ENCODE measurements at places on chromosomes 4 and X. TPM values are rescaled to one million over a fixed set of nuclear protein-coding genes. Genes with fewer than 3 reads are reported as not detected.

- DNase-seq: peak; percentile 40
Measured at GRCh38 chr4:76306882-76307659, 538 bp downstream of the STBD1 start.

The CNKSR2 gene
- 28.0 TPM for total RNA-seq

The SCOC gene
- 95.6 TPM for total RNA-seq

GRCh38 chr4:165489786-165490185, 111.0 kb downstream of the CPE start:
- no peak for DNase-seq

GRCh38 chr4:41052287-41052686, 162.1 kb downstream of the APBB2 start:
- no peak for DNase-seq

DNA sequence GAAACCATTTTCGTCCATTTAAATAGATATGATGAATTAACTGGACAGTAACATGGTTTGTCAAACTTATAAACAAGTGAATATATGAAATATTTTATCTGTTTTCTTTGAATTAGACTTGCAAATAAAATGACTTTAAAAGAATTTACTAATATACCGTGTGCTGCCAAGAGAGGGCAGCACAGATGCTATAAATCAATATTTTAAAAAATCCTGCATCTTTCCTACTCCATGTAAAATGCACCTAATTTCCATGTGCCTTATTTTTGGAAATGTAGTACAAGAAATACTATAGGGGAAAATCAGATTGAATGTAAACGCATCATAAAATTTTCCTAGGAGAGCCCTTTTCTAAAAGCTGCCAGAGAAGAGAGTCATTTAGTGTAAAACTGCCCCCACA, 62.2 kb downstream of the PRKX start:
- DNase-seq: no peak

The ABLIM2 gene
- total RNA-seq: 7.5 TPM

DNA sequence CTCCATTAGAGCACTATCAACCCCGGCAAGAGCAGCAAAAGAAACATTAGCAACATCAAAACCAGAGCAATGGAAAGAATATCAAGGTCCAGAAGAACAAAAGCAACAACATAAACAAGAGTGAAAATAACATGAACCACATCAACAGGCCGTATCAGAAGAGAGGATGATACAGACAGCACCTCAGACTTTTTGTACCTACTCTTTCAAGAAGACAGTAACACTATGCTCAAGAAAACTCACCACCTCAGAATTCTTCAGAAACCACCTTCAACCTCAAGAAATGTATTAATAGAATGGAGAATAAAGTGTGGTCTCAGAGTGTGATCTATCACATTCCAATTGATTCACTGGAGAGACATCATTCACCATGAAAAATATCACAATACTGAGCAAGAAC, 46.5 kb downstream of the VSIG4 start:
- DNase-seq: no peak

The SLC10A4 gene
- total RNA-seq: 2.7 TPM

GRCh38 chr4:124640022-124640730, 72.4 kb downstream of the ANKRD50 start:
- DNase-seq: no peak

DNA sequence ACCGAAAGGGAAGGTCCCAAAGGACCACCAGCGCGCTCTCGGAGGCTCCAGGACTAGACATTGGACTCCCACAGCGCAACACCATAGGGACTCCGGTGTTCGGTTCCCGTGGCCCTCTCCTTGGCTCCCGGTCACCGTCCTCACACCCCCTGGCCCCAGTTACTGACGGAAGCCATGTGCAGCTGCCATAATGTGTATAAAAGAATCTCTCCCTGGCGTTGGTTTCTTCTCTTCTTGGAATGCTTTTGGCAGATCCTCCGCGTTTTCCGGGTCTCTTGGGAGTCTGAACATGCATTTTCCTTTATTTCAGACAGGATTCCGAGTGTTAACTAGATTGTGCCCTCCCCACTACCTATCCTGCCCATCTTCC, 69.8 kb downstream of the FBXO8 start:
- DNase-seq: no peak

DNA sequence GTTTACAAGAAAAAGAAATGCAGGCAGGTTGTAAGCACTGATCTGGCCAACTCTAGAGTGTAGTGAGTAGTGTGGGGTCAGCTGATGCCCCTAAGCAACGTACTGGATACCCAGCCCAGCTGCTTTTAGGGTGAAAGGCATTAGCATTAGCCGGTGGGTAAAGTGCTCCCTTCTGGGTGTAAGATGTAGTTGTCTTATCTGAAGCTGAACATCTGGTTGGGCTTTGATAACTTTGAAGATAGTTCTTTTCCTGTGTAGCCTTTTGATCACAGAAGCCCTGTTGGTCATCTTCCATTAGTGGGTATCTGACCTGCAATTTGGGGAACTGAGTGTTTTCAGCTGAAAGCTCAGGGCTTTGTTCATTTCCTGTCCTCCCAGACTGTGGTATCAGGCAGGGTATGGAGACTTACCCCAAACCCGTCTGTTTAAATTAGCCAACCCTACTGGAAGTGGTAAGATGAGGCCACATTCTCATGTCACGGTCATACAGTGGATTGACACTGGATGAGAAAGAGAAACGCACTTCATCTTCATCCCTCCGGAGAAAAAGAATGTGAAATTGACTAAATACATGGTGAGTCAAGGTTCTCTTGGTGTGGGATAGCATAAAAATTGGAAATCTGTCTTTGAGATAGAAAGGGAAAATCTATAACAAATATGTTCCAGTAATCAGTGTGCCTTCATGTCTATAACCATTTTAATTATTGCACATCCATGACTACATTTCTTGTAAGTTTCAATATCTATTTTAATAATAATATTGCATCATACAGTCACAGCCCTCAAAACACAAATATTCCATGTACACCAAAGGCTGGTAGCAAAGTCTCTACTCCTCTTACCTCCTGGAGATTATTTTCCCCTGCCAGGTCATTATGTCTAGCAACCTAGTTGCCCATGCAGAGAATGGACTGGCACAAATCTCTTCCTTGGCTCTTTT, 8.7 kb downstream of the RHOH start:
- no peak for DNase-seq

DNA sequence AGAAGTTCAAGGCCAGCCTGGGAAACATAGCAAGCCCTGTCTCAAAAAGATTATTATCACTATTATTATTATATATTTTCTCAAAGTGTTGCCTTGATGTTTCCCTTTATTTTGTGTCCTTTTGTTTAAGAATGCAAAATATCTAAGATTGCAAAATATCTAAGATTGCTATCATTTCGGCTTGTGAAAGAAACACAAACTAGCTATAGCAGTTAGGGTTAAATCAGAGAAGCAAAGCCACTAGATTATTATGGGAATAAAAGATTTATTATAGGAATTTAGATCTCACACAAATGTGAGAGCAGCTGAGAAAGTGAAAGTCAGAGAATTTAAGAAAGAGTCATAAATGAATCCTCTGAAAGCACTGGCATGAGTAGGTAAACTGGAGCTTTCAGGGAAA, 18.0 kb upstream of the TMEM184C start:
- no peak for DNase-seq

GRCh38 chr4:118102195-118102594, 67.9 kb downstream of the NDST3 start:
- DNase-seq: no peak

DNA sequence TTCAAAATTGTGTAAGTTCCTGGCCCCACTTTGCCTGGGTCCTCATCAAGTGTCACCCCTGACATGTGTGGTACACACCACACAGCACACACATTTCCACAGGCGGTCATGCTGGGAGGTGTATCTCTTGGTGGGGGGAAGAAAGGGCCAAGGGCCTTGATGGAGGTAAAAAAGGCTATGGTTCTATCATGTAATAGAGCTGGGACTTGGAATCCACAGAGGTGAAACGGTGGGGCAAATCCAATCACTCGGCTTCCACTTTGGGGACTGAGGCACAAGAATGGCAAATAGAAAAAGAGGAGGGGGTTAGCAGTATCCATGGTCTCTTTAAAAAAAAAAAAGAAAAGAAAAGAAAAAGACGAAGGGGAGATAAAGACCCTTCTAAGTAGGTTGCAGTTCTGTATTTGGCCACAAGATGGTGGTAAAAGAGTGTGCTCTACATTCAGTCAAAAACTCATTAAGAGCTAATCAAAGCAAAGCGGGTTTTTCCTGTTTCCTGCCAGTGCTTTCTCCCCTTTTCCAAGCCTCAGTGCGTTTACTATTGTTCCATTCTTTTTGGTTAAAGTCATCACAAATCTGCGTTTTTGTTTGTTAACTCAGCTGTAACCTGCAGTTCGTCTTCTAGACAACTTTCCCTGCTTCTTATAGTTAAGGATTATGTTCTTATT, 37.0 kb upstream of the ATP6AP2 start:
- no peak for DNase-seq

The SFRP2 gene
- 3.2 TPM for total RNA-seq

- DNase-seq: no peak
Measured at GRCh38 chrX:64395568-64395929, 297 bp upstream of the MTMR8 start.

- DNase-seq: no peak
Measured at GRCh38 chr4:3792813-3793212, 26.6 kb downstream of the ADRA2C start.

- no peak for DNase-seq
Measured at GRCh38 chrX:5936438-5936837, 292.2 kb downstream of the NLGN4X start.

GRCh38 chr4:127623797-127624083, 9.0 kb upstream of the INTU start:
- no peak for DNase-seq

DNA sequence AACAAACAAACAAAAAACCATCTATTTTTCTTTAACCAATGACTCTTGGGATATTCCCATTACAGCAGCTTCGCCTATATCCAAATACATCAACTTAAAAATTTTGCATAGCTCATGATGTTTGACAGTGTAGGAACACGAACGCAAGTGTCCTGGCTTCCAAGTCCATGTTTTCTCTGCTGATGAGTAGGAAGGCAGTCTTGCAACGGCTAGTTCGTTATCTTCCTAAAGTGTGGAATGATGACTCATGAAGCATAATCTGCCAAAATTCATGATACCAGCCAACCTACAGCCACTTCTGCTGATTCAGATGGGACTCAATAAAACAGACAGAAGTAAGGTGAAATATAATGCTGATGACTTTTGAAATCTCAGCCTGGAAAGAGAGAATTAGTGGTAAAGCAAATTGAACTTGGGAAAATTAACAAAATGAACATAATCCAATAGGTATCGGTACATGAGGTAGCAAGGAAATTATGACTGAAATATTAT, 6.4 kb upstream of the SEPTIN11 start:
- DNase-seq: no peak

- DNase-seq: no peak
Measured at GRCh38 chrX:11105080-11105479, 6.1 kb upstream of the HCCS start.

The ZNF718 gene
- 10.3 TPM for total RNA-seq

The F11 gene
- 0.53 TPM for total RNA-seq

GRCh38 chr4:184265546-184266351, 48.1 kb upstream of the ENPP6 start:
- no peak for DNase-seq

The CABS1 gene
- not detected for total RNA-seq

DNA sequence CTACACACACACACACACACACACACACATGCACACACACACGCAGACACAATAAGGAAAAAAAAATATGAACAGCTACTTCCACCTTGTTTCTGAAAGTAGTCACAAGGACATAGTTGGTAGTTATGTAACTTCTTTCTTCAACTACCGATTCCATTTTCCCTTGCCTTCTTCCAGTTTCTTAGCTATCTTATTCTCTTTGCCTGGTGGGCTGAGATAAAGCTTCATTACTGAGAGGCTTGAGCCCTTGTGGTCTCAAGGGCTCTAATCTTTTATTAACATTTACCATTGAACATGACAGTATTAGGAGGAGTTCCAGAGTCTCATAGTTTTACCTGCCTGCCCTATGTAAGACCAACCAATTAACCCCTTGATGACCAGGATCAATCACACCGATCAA, 8.9 kb upstream of the SMIM10 start:
- no peak for DNase-seq

The AREG gene
- total RNA-seq: 2.2 TPM

- DNase-seq: no peak
Measured at GRCh38 chrX:118066867-118067515, 49.6 kb downstream of the KLHL13 start.

DNA sequence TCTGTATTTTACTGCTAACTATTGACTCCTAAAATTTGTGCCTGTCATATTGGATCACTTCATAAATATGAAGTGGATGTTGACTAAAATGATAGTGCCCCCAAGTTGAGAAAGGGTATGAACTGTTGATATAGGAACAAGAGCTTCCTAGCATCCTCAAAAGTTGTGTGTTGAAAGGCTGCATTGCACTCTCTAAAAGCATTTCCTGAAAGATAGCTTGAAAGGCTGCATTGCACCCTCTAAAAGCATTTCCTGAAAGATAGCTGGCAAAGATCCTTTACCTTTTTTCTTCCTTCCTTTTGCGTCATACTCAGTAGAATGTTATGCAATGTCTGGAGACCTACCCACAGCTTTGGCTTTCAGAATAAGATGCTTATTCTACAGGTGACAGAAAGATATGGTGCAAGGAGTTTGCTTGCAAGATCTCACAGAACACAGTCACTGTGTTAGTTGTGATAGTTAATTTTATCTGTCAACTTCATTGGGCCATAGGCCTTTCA, 274.6 kb upstream of the GALNTL6 start:
- no peak for DNase-seq

DNA sequence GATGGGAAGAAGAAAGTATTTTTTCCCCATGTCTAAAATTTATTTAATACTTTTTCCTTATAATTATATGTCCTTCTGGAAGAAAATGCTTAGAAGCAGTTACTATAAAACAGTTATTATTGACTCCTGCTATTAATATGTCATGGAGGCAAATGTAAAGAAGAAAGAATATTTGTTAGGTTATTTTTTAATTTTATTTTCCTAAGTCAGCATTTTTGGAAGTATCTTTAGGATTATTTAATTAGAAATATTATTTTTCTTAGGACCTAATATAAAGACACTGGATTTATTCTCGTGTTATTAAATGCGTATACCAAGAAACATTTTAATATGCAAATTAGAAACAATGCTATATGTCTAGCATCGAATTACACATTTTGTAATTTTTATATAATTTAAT, 687.7 kb downstream of the TRAM1L1 start:
- DNase-seq: no peak

GRCh38 chrX:72268597-72269365, 8.3 kb downstream of the RPS4X start:
- no peak for DNase-seq

The ZBED1 gene
- total RNA-seq: 59.6 TPM

GRCh38 chrX:87376896-87377295, 140.7 kb upstream of the KLHL4 start:
- DNase-seq: no peak

The SERPINA7 gene
- not detected for total RNA-seq

DNA sequence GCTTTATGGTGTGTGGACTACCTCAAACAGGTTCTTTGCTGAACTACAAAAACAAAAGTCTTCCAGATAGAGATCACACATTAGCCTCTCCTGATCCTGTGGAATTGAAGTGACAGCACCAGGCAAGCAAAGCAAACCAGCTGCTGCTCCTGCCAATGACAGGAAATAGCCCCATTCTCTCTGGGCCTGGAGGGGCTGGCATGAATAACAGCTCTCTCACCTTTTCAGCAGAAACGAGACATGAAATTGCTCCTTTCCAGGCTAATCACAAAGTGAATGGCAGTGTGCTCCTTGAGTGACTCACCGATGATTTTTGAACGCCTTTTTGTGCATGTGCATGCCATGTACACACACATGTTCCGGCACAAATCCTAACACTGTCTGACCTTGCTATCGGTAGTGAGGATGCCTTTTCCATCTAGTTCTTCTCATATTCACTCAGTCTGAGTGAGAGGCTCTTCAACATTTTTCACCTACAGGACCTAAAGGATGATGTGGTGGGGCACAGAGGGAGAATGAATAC, 24.4 kb downstream of the MFAP3L start:
- DNase-seq: no peak

Measured in progenitor cell of endocrine pancreas (in vitro differentiated cells).